ENCODE measurements at places on chromosomes 2 and 18. TPM values are rescaled to one million over a fixed set of nuclear protein-coding genes. Genes with fewer than 3 reads are reported as not detected.
A peak's percentile ranks its signal among the peaks of the same experiment; 100 is the strongest.

DNA sequence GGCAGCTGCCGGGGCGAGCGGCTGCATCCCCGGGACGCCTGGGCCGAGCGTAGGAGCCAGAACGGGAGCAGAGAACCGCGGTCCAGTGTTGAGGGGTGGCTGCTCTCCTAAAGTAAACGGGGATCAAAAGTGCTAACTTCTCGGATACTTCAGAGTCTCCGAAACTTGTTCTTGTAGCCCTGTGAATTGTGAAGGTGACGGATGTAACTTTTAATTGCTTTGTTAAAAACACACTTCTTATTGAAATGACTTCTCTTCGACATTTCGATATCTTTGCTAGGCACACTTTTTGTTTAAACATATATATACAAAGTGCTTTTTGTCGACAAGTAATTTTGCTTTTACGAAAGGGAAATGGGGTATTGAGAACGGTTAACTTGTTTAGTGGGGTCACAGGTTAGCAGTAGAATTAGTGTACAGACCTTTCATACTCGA, 540 bp downstream of the ATP9B start:
- no peak for DNase-seq

DNA sequence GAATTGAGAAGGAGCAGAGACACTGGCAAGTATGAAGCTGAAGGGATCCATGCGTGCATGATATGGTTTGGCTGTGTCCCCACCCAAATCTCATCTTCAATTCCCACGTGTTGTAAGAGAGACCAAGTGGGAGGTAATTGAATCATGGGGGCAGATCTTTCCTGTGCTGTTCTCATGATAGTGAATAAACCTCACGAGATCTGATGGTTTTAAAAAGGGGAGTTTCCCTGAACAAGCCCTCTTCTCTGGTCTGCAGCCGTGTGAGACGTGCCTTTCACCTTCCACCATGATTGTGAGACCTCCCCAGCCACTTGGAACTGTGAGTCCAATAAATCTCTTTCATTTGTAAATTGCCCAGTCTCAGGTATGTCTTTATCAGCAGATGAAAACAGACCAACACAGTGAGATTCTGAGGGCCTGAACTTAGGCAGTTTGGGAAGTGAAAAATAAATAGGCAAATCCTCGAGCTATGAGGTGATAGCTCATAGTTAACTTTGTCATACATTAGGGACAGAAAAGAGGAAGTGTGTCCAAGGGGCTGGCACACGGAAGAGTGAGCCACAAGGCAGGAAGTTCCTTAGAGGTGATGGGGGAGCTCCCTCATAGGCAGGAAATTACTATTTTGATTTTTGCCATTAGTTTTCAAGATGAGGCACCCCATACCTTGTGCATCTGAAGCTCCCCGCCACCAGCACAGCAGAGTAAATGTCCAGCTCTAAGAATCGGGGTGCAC, 658.8 kb upstream of the ID2 start:
- no peak for DNase-seq

The HADHB gene
- 80.2 TPM for total RNA-seq

DNA sequence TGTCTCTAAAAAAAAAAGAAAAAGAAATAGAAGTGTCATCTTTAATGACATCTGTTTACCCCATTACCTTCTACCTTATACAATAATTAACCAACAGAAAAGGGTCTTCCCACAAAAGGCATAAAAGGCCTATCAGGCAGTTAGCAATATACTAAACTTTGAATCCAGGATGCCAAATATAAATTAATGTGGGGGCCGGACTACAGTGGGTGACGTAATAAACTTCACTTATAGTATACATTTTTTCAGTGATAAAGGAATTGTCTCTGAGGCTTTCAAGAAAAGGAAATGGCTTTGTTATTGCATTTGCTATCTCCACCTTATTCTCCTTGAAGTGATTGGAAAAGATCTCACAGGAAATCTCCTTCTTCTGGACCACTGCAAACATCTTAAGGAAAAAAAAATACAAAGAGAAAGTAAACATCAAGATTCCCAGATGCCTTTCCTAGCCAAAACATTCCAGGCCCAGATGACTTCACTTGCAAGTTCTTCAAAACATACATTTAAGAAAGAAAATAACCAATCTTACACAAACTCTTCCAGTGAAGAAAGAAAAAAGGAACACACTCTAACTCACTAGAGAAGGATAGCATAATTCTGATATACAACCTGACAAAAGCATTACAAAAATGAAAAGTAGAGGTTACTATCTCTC, 126.2 kb upstream of the CAB39 start:
- DNase-seq = no peak

DNA sequence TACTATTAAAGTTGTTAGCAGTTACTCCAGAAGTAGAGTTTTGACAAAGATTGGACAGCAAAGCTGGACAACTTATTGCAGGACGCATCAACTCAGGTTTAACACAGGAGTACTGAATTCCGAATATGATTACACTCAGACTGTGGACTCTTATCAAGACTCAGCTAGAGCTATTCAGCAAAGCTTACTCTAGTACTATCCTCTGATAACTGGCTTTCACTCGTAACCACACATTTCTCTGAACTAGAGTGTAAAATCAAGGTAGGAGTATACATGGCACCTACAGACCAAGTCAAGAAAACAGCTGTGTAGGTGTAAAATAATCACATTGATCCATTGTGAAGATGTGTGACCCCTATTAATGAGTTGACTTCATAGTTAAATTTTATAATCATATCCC, 154.2 kb downstream of the RIT2 start:
- no peak for DNase-seq

DNA sequence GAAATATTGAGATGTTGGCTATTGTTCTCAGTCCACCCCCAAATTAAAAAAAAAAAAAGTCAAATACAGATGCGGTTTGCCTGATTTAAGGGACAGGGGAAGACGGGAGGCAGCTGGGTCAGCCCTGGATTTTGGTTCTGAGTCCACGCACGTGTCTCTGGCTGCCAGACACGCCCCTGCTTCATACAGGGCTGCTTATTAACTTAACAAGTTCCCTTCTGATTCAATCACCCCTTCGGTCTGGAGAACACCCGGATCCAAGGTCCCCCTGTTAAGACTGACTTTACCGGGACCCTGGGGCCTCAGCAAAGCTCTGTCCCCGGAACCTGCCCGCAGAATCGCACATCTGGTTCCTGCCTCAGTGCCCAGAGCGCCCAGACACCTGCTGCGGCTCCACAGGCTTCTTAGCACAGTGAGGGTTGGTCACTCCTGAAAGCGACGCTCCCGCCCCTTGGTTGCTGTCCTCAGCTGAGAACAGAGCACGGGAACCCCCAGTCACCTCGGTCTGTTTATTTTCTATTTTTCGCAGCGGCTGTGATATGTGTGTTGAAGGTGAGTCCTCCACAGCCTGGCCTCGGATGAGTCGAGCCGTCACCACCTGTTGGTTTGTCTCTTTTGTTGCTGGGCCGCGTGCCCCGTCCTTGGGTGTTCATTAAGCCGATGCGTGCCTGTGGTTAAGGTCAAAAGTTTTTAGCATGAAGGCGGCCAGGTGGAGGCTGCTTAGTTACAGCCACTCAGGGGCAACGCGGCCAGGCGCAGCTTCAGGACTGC, 57.2 kb downstream of the RTP5 start:
- DNase-seq = no peak

The KCNG2 gene
- total RNA-seq = not detected

The ABCG8 gene
- not detected for total RNA-seq

GRCh38 chr2:138170485-138170884, 206.2 kb downstream of the HNMT start:
- no peak for DNase-seq

The UGT1A10 gene
- not detected for total RNA-seq

DNA sequence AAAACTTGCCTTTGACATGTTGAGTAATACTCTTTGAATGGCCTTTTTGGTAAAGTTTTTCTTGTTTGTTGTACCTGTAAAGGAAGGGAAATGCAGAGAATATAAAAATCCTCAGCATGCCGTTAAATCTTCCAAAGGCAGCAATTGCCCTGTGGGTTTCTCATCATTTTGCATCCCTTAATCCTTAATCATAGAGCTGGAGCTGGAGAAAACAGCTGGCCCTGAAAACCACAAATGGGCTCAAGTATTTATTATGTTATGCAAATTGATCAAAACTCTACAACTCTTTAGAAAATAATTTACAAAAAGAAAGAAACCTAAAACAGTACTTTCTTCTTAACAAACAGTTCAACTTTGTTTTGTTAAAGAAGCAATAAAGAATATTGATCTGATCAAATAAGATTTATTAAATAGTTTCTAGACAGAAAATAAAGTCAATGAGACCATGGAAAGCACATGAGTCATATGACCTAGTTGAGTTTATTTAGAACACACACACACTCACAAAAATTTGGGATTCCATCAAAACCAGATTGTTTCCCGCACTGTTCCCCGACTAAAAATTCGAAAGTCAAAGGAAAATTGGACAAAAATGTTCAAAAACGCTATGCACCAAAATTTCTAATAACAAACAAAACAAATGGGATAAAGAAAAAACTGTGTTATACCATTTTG, 309.0 kb downstream of the GULP1 start:
- no peak for DNase-seq

DNA sequence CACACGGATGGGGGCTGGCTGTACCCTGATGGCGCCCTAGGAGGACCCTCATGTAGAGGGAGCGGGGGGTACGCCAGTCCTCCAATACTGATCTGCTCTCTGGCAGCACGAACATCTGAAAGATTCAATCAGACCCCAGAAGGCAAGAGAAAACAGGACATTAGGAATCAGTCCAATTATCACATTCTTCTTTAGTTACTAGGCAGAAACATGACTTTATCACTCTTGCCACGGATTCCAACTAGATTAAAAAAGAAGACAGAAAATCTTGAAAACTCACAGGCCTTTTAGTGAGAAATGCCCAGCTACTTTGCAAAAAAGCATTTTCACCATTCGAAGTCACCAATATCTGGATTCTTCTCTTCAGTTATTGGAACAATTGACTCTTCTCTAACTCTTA, 68.4 kb downstream of the ID2 start:
- no peak for DNase-seq

- peak; percentile 20 for DNase-seq
Observed at GRCh38 chr2:190069936-190070696, 7.6 kb upstream of the MSTN start.

The POTEI gene
- total RNA-seq = not detected

The TXNDC9 gene
- 32.9 TPM for total RNA-seq

DNA sequence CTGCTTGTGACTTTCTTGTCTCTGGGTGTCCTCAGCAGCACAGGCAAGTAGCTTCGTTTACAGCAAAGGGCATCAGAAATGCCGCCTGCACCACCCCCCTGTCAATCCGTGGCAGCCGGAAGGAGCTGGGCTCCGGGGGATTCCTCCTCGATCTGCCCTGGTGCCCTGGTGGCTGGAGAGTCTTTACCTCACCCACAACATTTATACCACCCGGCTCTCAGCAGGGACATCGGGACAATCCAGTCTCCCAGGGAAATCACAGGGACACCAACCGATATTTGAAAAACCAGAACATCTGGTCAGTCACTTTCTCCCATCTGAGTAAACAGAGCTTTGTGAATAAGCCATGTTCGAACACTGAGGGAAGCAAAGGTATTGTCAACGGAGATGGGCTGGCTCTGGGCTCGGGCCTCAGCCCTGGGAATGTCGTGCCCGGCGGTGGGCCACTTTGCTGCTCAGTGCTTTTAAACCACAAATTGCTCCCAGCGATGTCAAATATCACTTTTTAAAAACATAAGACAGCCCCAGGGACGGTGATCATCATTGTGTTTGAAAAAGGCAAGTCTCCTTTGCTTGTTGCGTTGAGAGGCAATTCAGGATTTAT, 210.0 kb upstream of the SALL3 start:
- DNase-seq = no peak

- no peak for DNase-seq
Observed at GRCh38 chr2:212811921-212812320, 273.3 kb upstream of the ERBB4 start.

GRCh38 chr18:29488617-29489016, 1311.7 kb upstream of the CDH2 start:
- no peak for DNase-seq

DNA sequence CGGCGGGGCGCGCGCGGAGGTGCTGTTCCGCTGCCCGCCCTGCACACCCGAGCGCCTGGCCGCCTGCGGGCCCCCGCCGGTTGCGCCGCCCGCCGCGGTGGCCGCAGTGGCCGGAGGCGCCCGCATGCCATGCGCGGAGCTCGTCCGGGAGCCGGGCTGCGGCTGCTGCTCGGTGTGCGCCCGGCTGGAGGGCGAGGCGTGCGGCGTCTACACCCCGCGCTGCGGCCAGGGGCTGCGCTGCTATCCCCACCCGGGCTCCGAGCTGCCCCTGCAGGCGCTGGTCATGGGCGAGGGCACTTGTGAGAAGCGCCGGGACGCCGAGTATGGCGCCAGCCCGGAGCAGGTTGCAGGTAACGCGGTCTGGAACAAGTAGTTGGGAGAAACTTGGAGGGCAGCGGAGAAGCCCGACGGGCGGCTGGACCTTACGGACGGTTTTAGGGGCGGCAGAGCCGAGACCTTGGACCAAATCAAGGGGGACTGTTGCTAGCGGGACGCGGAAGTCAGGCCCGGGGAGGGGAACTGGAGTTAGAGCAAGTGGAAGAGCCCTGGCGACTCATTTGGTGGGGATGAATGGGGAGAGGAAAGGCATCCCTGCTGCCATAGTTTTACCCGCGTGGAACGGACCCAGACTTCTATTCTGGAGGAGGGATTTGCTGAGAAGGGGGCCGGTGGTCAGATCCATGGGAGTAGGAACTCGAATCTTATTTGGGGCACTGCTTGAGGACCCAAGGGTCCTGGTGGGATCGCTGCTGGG, 573 bp downstream of the IGFBP2 start:
- DNase-seq = no peak

DNA sequence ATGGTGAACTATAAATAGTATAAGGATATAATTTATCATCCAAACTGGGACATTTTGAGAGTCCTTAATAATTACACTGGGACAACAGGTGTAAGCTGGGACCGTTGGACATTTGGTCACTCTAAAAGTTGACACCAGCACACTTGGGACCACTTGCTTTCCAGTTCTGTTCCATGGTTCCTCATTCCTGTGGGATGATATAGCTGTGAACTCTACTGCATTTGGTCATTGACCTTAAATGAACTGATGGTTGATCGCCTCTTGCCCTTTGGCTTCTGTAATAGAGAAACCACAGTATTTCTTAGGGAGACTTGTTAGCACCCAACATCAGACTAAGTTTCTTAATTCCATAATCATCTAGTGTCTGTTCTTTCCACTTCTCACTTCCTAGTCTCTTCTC, 46.7 kb downstream of the EML6 start:
- no peak for DNase-seq

All from CD8-positive, alpha-beta memory T cell (primary cell).